ENCODE measurements at places on chromosomes 2 and 18.

GRCh38 chr2:239295377-239296019 is 105.3 kb downstream of the HDAC4 start:
- DNase-seq, result no peak

- peak; percentile 60 for DNase-seq
These were observed 591 bp downstream of the SLC16A14 start for GRCh38 chr2:230068016-230068650.

DNA sequence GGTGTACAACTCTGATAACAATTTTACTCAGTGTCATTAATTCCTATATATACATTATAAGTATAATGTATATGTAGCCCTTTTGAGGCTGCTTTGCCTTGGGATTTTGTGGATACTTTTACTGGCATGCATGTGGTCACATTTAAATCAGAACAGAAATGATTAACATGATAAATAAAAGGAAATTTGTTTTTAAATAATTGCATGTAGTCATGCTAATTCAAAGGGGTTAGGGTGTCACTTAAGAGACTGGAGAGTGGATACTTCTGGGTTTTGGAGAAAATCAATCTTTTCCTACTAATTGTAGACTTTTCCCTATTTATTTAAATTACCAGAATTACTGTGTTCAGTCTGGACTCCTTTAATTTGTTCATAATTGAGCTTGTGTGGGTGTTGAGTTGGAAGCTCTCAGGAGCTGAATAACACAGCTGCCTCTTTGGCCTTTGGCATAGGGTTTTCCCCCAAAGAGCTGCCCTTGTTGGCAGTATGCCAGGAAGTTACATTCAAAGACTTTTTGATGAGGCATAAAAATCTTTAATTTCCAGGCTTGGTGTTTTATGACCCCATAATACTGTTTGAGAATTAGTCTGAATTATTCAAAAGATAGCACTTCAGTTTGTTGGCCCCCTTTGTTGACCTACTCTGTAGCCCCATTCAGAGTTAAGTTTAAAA is 484.7 kb upstream of the NRP2 start:
- DNase-seq, result no peak

DNA sequence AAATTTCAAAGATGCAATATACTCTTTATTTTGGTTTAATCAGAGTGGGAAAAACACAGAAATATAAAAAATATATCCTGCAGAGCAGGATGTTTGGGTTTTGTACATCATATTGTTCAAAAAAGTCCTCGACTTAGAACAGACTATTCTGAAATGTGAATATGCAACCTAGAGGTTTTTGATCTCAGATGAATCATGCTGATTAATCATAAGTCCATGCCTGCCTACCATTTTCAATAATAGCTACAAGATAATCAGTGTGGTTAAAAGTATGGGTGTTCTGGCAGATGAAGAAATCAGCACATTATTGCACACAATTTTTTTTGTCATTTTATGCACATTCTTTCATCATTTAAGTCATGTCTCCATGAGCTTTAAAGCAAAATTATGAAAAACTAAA is 1261.0 kb upstream of the NXPH2 start:
- no peak for DNase-seq

GRCh38 chr2:100907832-100908231 is 87.9 kb downstream of the NPAS2 start:
- DNase-seq, result no peak

DNA sequence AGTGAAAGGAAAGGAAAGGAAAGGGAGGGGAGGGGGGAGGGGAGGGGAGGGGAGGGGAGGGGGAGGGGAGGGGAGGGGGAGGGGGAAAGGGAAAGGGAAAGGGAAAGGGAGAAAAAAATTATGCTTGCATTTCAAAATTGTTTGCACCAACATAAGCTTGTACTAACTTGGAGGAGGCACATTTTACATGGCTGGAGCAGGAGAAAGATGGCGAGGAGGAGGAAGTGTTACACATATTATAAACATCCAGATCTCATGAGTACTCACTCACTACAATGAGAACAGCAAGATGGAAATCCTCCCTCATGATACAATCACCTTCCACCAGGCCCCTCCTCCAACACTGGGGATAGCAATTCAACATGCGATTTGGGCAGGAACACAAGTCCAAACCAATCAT is 660.2 kb upstream of the CDH2 start:
- no peak for DNase-seq

- no peak for DNase-seq
These were observed 185.0 kb downstream of the LTBP1 start for GRCh38 chr2:33131749-33132148.

- peak; percentile 27 for DNase-seq
These were observed 17.0 kb downstream of the THNSL2 start for GRCh38 chr2:88187038-88187676.

- no peak for DNase-seq
These were observed 42.4 kb downstream of the KIF5C start for GRCh38 chr2:148917431-148917830.

- no peak for DNase-seq
These were observed 14.0 kb upstream of the PDCL3 start for GRCh38 chr2:100548771-100549170.

GRCh38 chr18:2644535-2644934 is 11.0 kb upstream of the SMCHD1 start:
- no peak for DNase-seq

DNA sequence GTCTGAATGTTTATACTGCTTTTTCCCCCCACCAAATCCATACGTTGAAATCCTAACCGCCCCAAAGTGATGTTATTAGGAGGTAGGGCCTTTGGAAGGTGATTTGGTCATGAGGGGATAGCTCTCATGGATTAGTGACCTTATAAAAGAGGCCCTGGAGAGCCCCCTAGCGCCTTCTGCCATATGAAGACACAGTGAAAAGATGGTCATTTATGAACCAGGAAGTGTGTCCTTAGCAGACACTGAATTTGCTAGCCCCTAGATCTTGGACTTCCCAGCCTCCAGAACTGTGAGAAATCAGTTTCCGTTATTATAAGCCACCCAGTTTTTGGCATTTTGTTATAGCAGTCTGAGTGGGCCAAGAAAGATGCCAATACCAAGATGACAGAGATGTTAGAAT is 7.2 kb upstream of the TSN start:
- no peak for DNase-seq

- DNase-seq, result no peak
These were observed 47.0 kb upstream of the SPAG16 start for GRCh38 chr2:213237251-213237650.

DNA sequence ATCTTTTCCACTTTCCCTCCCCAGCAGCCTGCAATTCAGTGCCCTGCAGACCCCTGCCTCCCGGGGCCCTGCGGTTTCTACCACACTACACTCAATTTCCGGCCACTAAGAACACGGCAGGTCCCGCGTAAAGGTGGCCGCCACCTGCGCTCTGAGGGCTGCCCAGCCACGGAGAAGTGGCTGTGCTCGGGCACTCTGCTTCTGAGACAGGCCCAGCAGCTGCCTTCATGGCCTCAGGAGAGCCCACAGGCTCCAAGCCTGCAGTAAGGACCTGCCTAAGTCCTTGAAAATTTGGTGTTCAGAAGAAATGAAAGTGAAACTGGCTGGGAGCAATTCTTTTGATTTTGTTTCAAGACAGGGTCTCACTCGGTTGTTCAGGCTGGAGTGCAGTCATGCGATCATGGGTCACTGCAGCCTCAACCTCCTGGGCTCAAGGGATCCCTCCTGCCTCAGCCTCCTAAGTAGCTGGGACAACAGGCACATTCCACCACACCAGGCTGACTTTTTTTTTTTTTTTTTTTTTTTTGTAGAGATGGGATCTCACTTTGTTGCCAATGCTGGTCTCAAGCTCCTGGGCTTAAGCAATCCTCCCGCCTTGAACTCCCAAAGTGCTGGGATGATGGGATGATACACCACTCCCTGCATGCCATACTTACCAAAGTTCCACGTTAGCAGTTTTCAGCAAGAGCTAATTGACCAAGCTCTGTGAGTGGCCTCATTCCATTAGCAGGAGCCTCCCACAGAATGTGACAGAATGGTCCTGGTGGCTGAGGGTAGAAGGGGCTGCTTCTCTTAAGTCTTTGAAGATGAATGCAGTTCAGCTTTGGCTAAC is 14.6 kb upstream of the ALPP start:
- DNase-seq, result peak; percentile 27

DNA sequence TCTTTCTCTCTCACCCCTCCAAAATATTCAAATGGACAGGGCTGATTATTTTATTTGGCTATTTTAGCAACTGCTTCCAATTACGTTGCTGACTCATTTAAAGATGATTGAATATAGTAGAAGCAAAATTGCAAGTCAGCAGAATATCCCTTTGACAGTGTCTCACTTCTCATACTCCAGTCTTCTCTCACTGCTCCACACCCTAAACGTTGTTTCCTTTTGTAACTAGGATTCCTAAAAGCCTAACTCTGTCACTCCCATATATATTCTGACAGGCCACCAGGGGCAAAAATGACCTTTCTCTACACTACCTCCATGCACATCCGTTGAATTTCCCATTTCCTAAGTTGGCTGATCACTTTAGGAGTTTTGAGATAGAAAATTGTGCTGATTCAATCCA is 351.1 kb downstream of the RND3 start:
- no peak for DNase-seq

GRCh38 chr18:79912994-79913831 is 38.2 kb downstream of the SLC66A2 start:
- DNase-seq, result no peak

DNA sequence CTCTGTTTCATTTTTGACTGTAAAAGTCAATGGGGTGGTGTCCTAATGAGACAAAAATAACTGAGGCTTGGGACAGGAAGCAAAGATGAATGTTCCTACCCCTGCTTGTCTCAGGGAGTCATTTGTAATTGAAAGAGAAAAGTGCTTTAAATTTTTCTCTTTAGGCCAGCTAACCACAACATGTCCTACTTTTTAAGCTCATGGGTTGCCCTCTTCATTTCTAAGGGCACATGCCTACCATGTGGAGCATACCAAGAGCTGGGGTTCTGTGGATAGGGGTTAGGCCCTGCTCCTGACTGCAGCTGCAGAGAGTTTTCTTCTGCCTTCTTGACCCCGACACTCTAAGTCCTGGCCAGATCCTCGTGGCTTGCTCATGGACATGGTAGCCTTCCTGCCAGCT is 96.8 kb upstream of the ARL4C start:
- no peak for DNase-seq
